Naive B cell (primary cell): ENCODE measurements at places on chromosomes 1 and 21. TPM values are rescaled to one million over a fixed set of nuclear protein-coding genes. Genes with fewer than 3 reads are reported as not detected.

DNA sequence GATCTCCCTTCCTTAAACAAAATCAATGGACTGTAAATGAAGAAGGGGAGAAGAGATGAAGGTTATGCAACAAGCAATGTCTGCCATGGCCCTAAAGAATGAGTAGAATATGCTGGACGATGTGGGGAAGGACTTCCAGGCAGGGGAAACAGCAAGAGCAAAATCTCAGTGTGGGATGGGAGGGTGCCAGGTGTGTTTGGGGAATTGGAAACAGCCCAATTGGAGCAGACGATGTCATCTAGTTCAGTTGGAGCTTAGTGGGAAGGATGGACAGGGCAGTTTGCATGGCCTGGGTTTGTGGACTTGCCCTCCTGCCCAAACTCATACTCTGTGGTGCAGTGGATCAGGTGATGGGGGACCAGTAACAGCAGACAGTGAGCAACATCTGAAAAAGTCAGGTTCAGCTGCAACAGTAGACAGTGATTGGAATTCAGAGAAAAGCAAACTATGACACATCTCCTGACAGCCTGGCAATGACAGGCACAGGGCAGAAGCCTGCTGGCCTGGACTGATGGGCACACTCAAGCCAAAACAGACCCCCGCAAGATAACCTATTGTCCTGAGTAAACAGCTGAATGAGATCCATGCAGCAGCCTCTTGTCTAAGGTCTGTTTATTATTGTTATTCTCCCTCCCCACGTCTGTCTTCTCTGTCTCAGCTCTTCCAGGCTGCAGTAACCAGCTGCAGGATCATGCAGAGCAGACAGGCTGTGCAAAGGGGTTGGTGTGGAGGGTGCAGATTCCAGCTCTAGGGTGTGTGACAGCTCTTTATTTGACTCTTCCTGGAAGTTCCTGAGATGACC lies 50.5 kb upstream of the PRELP start:
- H3K27me3 ChIP-seq, result peaks cover 22% of the 10 kb centered on the region
- peaks cover 21% of the 10 kb centered on the region for H3K4me1 ChIP-seq
- no peak overlapping the region for H3K27ac ChIP-seq
- H3K36me3 ChIP-seq, result no peaks in the 10 kb centered on the region

GRCh38 chr21:35780983-35781382 lies 279.3 kb downstream of the SETD4 start:
- H3K27ac ChIP-seq, result no peak overlapping the region
- H3K27me3 ChIP-seq, result peaks cover 29% of the 10 kb centered on the region
- no peaks in the 10 kb centered on the region for H3K36me3 ChIP-seq

- no peaks in the 10 kb centered on the region for H3K27me3 ChIP-seq
- no peak overlapping the region for H3K4me3 ChIP-seq
- H3K27ac ChIP-seq, result peak overlapping the region; percentile 72
- DNase-seq, result no peak
- no peaks in the 10 kb centered on the region for H3K4me1 ChIP-seq
Observed at GRCh38 chr1:100292711-100293110, 26.7 kb downstream of the RTCA start.

GRCh38 chr1:75067975-75068374 lies 66.2 kb upstream of the LHX8 start:
- no peaks in the 10 kb centered on the region for H3K27me3 ChIP-seq
- DNase-seq, result no peak
- H3K36me3 ChIP-seq, result no peaks in the 10 kb centered on the region
- no peak overlapping the region for H3K27ac ChIP-seq
- H3K4me3 ChIP-seq, result no peak overlapping the region

GRCh38 chr1:81756872-81757271 lies 43.9 kb upstream of the ADGRL2 start:
- H3K36me3 ChIP-seq, result no peaks in the 10 kb centered on the region
- no peak overlapping the region for H3K4me3 ChIP-seq

GRCh38 chr1:49728377-49728776 lies 295.4 kb downstream of the AGBL4 start:
- no peak overlapping the region for H3K4me3 ChIP-seq
- no peak overlapping the region for H3K27ac ChIP-seq
- H3K4me1 ChIP-seq, result no peaks in the 10 kb centered on the region
- no peaks in the 10 kb centered on the region for H3K36me3 ChIP-seq

GRCh38 chr1:167462341-167462740 lies 56.0 kb downstream of the CD247 start:
- H3K27me3 ChIP-seq, result no peaks in the 10 kb centered on the region
- no peak overlapping the region for H3K4me3 ChIP-seq

DNA sequence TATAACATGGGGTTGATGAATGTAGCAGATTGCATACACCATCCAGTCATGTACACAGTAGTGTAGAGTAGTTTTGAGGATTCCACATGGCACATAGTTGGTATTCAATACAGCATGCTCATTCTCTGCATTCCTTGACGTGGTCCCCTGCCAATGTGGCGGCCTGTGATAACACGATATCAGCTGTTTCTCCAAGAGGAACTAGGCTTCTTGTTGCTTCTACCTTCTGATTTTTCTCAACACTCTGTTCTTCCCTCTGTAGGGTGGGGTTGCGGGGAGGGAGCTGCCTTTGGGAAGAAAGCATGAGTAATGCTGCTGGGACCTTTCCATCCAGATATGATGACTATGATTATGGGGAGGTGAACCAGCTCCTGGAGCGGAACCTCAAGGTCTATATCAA lies 19.4 kb downstream of the SESN2 start:
- H3K27me3 ChIP-seq, result no peaks in the 10 kb centered on the region
- H3K4me3 ChIP-seq, result no peak overlapping the region
- no peak for DNase-seq
- H3K4me1 ChIP-seq, result no peaks in the 10 kb centered on the region

- H3K4me3 ChIP-seq, result no peak overlapping the region
- H3K27ac ChIP-seq, result peak overlapping the region; percentile 56
- DNase-seq, result no peak
Observed at GRCh38 chr1:156467385-156467784, 33.2 kb downstream of the MEF2D start.

DNA sequence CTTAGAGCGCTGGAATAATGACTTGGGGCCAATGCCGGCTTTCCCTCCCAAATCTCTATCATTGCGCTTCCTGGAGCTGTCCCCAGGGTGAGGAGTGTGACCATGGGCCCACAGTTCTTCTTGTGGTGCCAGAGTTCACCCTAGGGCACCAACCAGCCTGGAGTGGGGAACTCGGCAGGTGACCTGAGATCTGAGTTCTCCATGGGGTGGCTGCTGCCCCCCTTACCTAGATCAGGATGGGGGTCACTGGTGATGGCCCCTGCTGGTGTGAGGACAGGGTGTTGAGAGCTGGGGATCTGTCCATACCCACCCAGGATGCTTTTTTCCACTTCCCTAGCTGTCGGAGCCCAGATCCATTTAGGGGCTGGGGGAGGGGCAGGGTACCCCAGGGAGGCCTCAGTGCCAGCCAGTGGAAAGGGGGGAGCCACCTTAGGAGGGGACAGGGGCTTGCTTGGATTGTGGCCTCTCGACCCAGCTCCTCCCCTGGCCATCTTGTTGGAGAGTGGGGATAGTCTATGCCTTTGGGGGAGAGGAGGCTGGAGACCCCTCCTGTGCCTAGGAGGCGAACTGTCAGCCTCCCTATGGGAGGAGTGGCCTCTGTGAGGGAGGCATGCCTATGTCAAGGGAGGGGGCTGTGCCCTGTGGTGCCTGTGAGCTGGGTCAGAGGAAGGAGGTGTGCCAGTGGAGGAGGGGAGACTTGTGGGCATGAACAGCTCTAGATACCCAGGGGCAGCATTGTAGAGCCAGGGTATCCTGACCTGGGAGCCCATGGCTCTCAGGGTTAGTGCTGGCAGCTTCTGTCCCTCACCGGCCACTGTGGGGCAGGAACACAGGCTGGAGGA lies 1.7 kb downstream of the FOXO6 start:
- H3K4me1 ChIP-seq, result peaks cover 52% of the 10 kb centered on the region
- DNase-seq, result no peak
- H3K36me3 ChIP-seq, result no peaks in the 10 kb centered on the region
- peaks cover 12% of the 10 kb centered on the region for H3K27me3 ChIP-seq

DNA sequence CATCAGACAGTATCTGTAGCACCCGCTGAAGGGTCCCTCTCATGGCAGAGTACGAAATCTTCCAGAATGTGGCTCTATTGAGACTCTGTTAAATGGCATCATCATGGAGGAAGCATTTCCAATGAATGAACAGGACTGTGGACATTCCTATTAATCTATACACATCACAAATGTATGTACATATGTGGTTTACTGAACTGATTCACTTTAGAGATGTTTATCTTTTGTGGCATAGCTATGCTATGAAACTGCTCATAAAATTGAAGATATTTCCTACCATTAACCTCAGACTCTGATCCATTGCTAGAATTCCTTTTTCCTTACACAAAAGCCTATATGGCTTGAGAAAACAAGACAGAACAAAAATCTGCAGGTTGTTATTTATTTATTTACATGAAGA lies 259.6 kb upstream of the RRP15 start:
- H3K27me3 ChIP-seq, result no peaks in the 10 kb centered on the region
- no peak for DNase-seq
- H3K4me3 ChIP-seq, result no peak overlapping the region

DNA sequence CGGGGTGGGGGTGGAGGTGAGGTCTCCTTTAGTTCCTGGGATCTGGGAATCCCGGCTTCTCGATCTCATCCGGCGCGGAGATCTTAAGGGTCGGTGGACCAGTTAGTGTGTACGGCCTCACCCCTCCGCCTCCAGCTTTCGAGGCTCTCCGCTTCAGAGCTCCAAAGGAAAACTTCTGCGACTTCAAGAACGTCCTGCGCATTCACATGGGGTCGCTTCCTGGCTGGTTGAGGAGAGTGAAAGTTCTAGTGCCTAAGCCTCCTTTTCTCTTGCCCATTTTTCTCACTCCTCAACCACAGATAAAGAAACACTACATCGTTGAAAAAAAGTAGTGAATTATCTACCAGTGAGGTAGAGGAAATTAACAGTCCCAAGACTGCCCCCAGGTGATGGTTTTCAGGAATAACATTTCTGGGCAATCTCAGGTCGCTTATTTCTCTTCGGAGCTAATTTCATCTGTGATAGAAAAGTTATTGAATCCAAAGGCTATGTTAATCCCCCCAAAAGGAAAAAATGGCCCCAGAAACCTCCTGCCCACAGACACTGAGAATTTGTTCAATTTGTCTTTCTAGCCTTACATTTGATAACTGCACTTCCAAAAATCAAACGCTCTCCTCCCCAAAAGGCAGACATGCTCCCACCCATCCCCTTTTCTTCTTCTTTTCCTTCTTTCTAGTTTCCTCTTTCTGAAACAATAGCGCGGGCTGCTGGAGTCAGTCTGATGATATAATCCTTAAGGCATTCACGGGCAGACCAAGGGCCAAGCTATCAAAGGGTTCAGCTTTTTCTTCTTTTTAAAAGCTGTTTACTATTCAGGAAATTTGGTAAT lies 20.6 kb upstream of the TBX15 start:
- peaks cover 8% of the 10 kb centered on the region for H3K4me1 ChIP-seq
- H3K27me3 ChIP-seq, result peaks cover 78% of the 10 kb centered on the region
- peak overlapping the region; percentile 32 for H3K27ac ChIP-seq
- no peak for DNase-seq
- H3K4me3 ChIP-seq, result peak overlapping the region; percentile 68

GRCh38 chr1:1173793-1174415 lies at the start of gene TTLL10:
Gene TTLL10, plus strand, starts transcription at chr1:1173880. Its CDS starts 5,336 bp downstream, at chr1:1179216.
- H3K27me3 ChIP-seq, result peaks cover 36% of the 10 kb centered on the region
- peak within 1 kb of the TSS; percentile 76 for H3K4me3 ChIP-seq
- peak within 1 kb of the TSS; percentile 90 for H3K27ac ChIP-seq
- peaks cover 22% of the 10 kb centered on the region for H3K4me1 ChIP-seq
- DNase-seq, result peak; percentile 76

DNA sequence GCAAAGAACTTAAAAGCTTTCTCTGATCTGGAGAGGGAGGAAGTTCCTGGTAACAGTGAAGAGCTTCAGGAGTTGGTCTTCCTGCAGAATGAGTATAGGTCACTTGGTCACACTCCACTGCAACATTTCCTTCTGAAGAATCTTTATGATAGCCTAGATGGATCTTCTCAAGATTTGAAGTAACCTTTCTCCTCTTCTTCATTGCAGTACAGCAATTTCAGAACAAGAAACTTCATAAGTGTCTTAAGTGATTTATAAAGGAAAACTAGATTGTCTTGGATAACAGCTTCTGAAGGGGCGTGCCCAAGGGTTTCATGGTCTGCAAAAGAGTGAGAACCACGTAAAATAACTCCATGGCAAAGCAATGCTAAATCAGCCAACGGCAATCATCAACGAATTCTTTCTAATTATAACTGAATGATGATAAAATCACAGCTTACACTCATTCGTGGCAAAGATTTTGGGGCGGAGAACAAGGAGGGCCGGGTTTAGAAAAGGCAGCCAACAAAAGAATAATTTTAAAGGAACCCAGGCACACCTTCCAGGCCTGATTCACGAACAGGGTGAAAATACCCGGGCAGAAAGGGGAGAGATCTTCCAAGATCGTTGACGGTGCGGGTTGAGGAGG lies 53.9 kb upstream of the ASPM start:
- no peak for DNase-seq
- H3K27ac ChIP-seq, result peak overlapping the region; percentile 95
- peaks cover 67% of the 10 kb centered on the region for H3K4me1 ChIP-seq
- H3K36me3 ChIP-seq, result no peaks in the 10 kb centered on the region

DNA sequence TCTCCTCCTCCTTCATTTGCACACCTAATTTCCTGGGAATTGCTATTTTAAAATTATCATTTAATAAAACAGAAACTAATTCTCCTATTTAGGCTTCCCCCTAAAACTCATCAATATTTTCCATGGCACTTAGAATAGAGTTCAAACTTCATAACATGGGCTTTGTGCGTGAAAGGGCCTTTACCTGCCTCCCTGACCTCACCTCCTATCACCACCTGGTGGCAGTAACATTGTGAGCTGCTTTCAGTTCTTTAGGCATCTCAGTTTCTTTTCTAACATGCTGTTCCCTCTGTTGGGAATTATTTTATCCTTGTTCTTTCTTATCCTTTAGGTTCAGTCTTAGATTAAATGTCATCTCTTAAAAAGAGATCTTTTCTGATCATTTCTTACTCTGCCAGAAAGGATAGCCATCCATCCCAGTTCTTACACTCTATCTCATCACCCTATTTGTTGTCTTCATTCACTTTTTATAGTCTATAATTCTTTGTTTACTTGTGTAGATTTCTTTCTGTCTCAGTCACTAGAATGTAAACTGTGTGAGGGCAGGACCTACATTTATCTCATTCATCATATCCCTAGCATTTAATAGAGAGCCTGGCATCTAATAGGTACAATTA lies 133.8 kb upstream of the KIAA1614 start:
- no peaks in the 10 kb centered on the region for H3K36me3 ChIP-seq
- H3K27ac ChIP-seq, result peak overlapping the region; percentile 68
- no peak overlapping the region for H3K4me3 ChIP-seq
- DNase-seq, result no peak
- H3K4me1 ChIP-seq, result peaks cover 12% of the 10 kb centered on the region

- peaks cover 5% of the 10 kb centered on the region for H3K36me3 ChIP-seq
- H3K4me3 ChIP-seq, result no peak overlapping the region
- no peaks in the 10 kb centered on the region for H3K27me3 ChIP-seq
- no peak overlapping the region for H3K27ac ChIP-seq
Observed at GRCh38 chr1:86296305-86297205, 99.6 kb downstream of the ODF2L start.

- DNase-seq, result no peak
- no peak overlapping the region for H3K4me3 ChIP-seq
- no peaks in the 10 kb centered on the region for H3K36me3 ChIP-seq
- H3K27ac ChIP-seq, result no peak overlapping the region
- no peaks in the 10 kb centered on the region for H3K4me1 ChIP-seq
Observed at GRCh38 chr1:45172005-45172404, 34.4 kb downstream of the ZSWIM5 start.

RPE65 gene
- polyA plus RNA-seq, result not detected

ZSWIM5 gene
- 0.07 TPM for polyA plus RNA-seq

SLC45A3 gene
- 3.9 TPM for polyA plus RNA-seq

CD101 gene
- not detected for polyA plus RNA-seq

FOXO6 gene
- polyA plus RNA-seq, result 0.21 TPM

DAB1 gene
- polyA plus RNA-seq, result not detected

OR10J4 gene
- not detected for polyA plus RNA-seq
